ENCODE measurements at places on chromosomes 16 and 17. TPM values are rescaled to one million over a fixed set of nuclear protein-coding genes. Genes with fewer than 3 reads are reported as not detected.

MT1X gene
- 5,859 TPM for total RNA-seq

NLRC3 gene
- 1.4 TPM for total RNA-seq

SCIMP gene
- total RNA-seq, result 0.74 TPM

OSBPL7 gene
- 7.4 TPM for total RNA-seq

TPSD1 gene
- 0.90 TPM for total RNA-seq

NPW gene
- 0.66 TPM for total RNA-seq

RGS11 gene
- total RNA-seq, result 1.6 TPM

CA7 gene
- total RNA-seq, result not detected

SPATA32 gene
- total RNA-seq, result not detected

ASIC2 gene
- not detected for total RNA-seq

IL17C gene
- total RNA-seq, result not detected

QPRT gene
- 2.8 TPM for total RNA-seq

KRT23 gene
- 1.5 TPM for total RNA-seq

C17orf50 gene
- total RNA-seq, result not detected

TPSG1 gene
- not detected for total RNA-seq

WNT9B gene
- 0.19 TPM for total RNA-seq

SCGB1C2 gene
- total RNA-seq, result not detected

GFAP gene
- total RNA-seq, result not detected

KAT8 gene
- total RNA-seq, result 39.9 TPM

C1QTNF8 gene
- total RNA-seq, result not detected

CCDC40 gene
- total RNA-seq, result 1.9 TPM

RNF167 gene
- 86.5 TPM for total RNA-seq

SMPD3 gene
- total RNA-seq, result 0.17 TPM

TBC1D3E gene
- total RNA-seq, result not detected

SLC4A1 gene
- total RNA-seq, result not detected

HSD11B2 gene
- 0.27 TPM for total RNA-seq

SRCIN1 gene
- total RNA-seq, result not detected

PRSS36 gene
- total RNA-seq, result 1.1 TPM

KRTAP2-3 gene
- not detected for total RNA-seq

MYL4 gene
- 2.9 TPM for total RNA-seq

TP53TG3B gene
- total RNA-seq, result not detected

ERN2 gene
- total RNA-seq, result not detected

CNTNAP1 gene
- 1.9 TPM for total RNA-seq

TMEM204 gene
- total RNA-seq, result 21.7 TPM

WNK4 gene
- total RNA-seq, result 0.09 TPM

ARHGAP23 gene
- total RNA-seq, result 23.7 TPM

KRTAP1-1 gene
- not detected for total RNA-seq

PRSS33 gene
- total RNA-seq, result not detected

TRIM47 gene
- 11.2 TPM for total RNA-seq

PRR35 gene
- not detected for total RNA-seq

CCR7 gene
- 0.23 TPM for total RNA-seq

KRT40 gene
- total RNA-seq, result not detected

KRTAP9-2 gene
- total RNA-seq, result not detected

NPIPB4 gene
- total RNA-seq, result 54.5 TPM

CTRB1 gene
- not detected for total RNA-seq

ABCC12 gene
- total RNA-seq, result 0.34 TPM

UMOD gene
- total RNA-seq, result not detected

SSTR5 gene
- not detected for total RNA-seq

CYB5D1 gene
- total RNA-seq, result 10.4 TPM

PRKCB gene
- total RNA-seq, result 1.3 TPM

GP1BA gene
- 0.10 TPM for total RNA-seq

NLE1 gene
- 10.4 TPM for total RNA-seq

RGS9 gene
- total RNA-seq, result 4.8 TPM

TBC1D3I gene
- not detected for total RNA-seq
